Activated naive CD8-positive, alpha-beta T cell treated with anti-CD3 and anti-CD28 coated beads for 36 hours (primary cell): ENCODE measurements at places on chromosomes 12 and 14. TPM values are rescaled to one million over a fixed set of nuclear protein-coding genes. Genes with fewer than 3 reads are reported as not detected.

DNA sequence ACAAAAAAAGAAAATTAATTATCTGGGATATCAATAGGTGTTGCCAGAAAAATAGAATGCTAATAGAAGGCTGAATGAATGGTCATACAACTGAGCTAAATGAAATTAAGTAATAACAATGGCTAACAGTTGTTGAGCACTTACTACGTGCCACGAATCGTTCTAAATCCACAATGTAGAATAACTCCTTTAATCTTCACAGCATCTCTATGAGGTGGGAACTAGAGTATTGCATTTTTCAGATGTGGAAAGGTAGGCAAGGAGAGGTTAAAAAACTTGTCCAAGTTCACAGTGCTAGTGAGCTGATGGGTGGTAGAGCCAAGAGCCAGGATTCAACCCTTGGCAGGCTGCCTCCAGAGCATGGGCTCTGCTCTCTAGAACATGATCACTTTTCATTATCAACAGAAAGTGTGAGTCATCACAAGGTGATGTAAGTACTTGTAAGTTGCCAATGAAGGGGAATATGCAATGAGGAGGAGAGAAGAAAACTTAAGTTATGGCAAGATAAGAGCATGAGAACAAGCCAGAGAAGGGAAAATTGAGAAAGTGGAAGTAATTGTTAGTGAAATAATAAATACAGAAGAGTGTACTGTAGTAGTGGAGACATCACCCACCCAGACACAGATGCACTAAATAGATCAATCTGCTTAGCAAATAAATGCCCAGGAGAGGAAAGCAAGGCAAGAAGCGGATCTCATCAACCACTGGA is 122.1 kb downstream of the PRKD1 start:
- no peaks in the 10 kb centered on the region for H3K36me3 ChIP-seq
- H3K27me3 ChIP-seq = no peaks in the 10 kb centered on the region
- H3K4me3 ChIP-seq = no peak overlapping the region
- no peaks in the 10 kb centered on the region for H3K4me1 ChIP-seq
- DNase-seq = no peak

DNA sequence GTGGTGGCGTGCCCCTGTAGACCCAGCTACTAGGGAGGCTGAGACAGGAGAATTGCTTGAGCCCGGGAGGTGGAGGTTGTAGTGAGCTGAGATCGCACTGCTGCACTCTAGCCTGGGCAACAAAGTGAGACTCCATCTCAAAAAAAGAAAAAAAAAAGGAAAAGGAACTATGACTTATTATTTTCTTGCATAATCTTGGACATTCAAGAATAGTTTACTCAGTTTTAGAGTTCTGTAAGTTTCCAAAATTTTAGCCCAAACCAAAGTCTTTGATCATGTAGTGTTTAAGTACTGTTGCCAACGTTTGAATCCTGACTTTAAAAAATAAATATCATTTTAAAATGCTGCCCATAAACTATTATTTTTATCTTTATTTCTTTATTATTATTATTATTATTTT is 6.2 kb downstream of the PSMA6 start:
- H3K4me3 ChIP-seq = no peak overlapping the region
- peaks cover 75% of the 10 kb centered on the region for H3K4me1 ChIP-seq
- H3K27me3 ChIP-seq = no peaks in the 10 kb centered on the region

- peaks cover 13% of the 10 kb centered on the region for H3K4me1 ChIP-seq
- DNase-seq = peak; percentile 53
- peaks cover 2% of the 10 kb centered on the region for H3K36me3 ChIP-seq
- H3K27me3 ChIP-seq = no peaks in the 10 kb centered on the region
- H3K27ac ChIP-seq = peak overlapping the region; percentile 88
Observed at GRCh38 chr12:1796515-1797010, 23.8 kb upstream of the LRTM2 start.

- no peaks in the 10 kb centered on the region for H3K36me3 ChIP-seq
- H3K4me1 ChIP-seq = no peaks in the 10 kb centered on the region
- peaks cover 26% of the 10 kb centered on the region for H3K27me3 ChIP-seq
- H3K27ac ChIP-seq = no peak overlapping the region
- no peak overlapping the region for H3K4me3 ChIP-seq
Observed at GRCh38 chr14:62001963-62002362, 239.7 kb downstream of the SNAPC1 start.

GRCh38 chr14:86858031-86858430 is 1135.0 kb downstream of the GALC start:
- no peak overlapping the region for H3K27ac ChIP-seq
- no peaks in the 10 kb centered on the region for H3K36me3 ChIP-seq
- H3K27me3 ChIP-seq = no peaks in the 10 kb centered on the region
- H3K4me1 ChIP-seq = no peaks in the 10 kb centered on the region
- no peak for DNase-seq
- no peak overlapping the region for H3K4me3 ChIP-seq

- H3K27ac ChIP-seq = peak overlapping the region; percentile 38
- H3K4me1 ChIP-seq = peaks cover 5% of the 10 kb centered on the region
- peaks cover 78% of the 10 kb centered on the region for H3K36me3 ChIP-seq
- H3K4me3 ChIP-seq = no peak overlapping the region
- no peak for DNase-seq
Observed at GRCh38 chr14:100350986-100351385, 27.8 kb downstream of the SLC25A47 start.

DNA sequence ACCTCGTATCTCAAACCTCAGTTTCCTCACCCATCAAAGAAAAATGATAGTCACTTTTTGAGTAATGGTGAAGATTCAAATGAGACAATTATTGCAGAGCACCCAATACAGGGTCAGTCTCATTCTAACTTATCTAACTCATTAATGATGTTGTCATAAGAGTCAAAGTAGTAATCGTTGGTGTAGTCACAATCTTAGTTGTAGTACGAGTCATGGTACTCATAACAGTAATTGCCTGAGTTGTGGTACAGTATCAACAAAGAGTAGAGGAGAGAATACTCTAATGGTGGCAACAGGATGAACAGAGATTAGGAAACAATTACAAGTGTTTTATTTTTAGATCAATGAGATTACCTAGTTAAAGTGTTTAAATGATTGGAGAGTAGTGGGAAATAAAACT is 93.6 kb upstream of the TMTC2 start:
- H3K4me1 ChIP-seq = no peaks in the 10 kb centered on the region
- no peaks in the 10 kb centered on the region for H3K27me3 ChIP-seq
- DNase-seq = no peak
- H3K27ac ChIP-seq = no peak overlapping the region
- no peak overlapping the region for H3K4me3 ChIP-seq

- no peaks in the 10 kb centered on the region for H3K27me3 ChIP-seq
- no peaks in the 10 kb centered on the region for H3K4me1 ChIP-seq
- no peak overlapping the region for H3K27ac ChIP-seq
Observed at GRCh38 chr12:61138415-61138759, 1121.8 kb upstream of the USP15 start.

GRCh38 chr12:52341066-52341580 is 19.9 kb upstream of the KRT83 start:
- no peaks in the 10 kb centered on the region for H3K27me3 ChIP-seq
- no peak overlapping the region for H3K27ac ChIP-seq
- H3K36me3 ChIP-seq = no peaks in the 10 kb centered on the region

DNA sequence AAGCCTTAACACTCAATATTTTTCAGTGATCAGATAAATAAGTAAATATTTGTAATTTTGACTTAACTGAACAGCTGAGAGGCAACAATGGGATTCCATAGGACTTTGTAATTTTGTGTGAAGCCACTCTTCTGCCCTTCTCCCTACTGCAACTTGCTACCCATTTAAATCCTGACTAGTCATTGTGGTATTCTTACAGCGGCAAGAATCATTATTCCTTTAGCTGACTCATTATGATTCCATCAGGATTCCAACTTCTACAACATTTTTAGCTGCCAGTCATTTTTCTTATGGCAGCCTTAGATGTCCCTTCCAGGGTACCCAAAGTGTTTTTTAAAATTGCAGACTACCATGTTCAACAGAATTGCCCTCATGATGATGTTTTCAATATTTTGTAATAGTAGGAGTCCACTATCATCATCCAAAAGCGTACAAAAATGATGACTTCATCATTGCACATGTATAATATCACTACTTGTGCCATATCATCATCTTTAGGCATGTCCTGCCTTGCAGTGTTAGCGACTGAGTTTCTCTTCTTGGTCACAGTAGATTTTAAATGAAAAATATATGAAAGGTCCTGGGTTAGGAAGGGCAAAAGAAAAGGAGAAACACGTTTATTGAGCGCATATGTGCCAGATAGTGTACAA is 5.1 kb upstream of the MAGOHB start:
- H3K27ac ChIP-seq = no peak overlapping the region
- H3K36me3 ChIP-seq = no peaks in the 10 kb centered on the region
- H3K4me1 ChIP-seq = peaks cover 5% of the 10 kb centered on the region
- peaks cover 1% of the 10 kb centered on the region for H3K27me3 ChIP-seq

DNA sequence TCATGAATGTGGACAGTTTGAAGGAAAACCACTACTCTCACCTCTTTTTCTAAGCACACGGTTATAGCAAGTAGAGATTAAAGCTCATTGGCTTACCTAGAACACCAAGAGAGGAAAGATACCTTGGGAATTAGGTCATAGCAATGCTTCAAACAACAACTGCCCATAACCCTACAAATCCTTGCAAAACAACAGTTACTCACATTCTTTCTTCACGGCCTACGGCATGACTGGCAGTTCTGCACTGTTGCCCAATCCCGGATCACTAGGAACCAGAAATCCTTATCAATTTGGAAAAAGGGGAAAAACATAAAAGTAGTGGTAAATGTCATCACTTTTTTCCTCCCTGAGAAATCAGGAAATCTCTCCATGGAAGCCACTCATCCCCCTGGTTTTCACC is 9.6 kb upstream of the ISM2 start:
- H3K27me3 ChIP-seq = no peaks in the 10 kb centered on the region
- H3K4me1 ChIP-seq = no peaks in the 10 kb centered on the region
- DNase-seq = no peak
- H3K4me3 ChIP-seq = no peak overlapping the region
- H3K36me3 ChIP-seq = peaks cover 31% of the 10 kb centered on the region

DNA sequence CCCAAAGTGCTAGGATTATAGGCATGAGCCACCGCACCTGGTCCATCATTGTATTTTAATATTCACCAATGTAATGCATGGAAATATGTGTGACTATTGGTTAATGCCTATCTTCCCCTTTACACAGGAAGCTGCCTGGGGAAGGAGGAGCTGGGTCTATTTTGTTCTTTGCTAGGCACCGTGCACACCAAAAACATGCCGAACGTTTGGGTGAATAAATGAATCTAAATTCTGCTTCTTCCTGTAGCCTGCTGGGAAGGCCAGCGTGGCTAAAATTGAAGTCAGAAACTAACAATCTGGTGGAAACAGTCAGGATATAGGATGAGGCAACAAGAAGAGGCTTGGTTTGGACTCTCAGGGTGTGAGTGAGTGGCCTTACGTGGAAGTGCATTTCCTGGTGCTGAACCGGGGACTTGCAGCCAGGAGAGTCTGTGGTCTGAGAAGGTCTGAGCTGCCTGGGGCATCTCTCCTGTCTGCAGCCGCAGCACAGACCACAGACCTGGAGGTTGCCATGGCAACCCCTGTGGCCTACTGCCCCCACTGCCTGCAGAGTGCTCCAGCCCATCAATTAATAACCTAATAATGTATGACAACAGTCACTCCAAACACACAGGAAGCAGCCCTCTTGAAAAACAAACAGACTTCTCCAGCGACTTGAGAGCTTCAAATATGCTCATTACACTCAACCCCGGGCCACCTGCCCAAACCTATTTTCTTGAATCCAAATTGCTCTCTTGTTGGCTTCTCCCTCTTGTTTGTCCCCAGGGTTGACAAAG is 5.5 kb upstream of the GPR68 start:
- H3K4me1 ChIP-seq = peaks cover 78% of the 10 kb centered on the region
- peak overlapping the region; percentile 56 for H3K4me3 ChIP-seq

DNA sequence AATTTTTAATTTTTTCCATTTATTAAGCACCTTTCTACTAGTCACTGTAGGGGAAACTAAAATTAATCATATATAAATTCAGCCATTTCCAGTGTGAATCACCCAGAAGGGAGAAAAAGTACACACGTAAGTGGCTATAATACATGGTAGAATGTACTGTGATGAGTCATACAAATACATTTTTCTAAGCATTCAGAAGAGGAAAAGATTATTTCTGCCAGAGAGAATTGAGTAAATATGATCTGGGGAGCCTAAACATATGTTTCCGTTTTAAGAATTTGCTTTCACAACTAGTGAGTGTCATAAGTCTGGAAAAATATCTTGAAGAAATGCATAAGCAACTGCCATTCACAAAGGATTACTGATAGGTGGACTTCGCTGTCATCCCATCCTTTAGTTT is 102.8 kb downstream of the TGFB3 start:
- no peak overlapping the region for H3K4me3 ChIP-seq
- peaks cover 8% of the 10 kb centered on the region for H3K36me3 ChIP-seq
- no peak overlapping the region for H3K27ac ChIP-seq

DNA sequence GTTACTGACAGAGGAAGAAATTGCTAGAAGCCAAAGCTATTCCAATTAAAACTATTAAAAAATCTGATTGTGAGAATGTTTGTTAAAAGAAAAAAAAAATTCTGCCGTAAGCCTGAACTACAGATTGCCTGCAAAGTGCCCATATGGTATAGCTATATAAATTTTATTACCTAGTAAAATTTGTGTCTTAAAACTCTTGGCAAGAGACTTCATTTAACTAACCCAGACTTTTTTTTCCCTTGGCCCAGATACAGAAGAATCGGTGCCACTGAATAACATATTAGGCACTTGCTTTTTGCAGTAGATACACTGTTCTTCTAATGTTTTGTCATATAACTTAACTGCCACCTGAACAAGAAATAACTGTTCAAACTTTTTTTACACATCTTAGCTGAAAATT is 125.5 kb downstream of the RPS29 start:
- no peaks in the 10 kb centered on the region for H3K36me3 ChIP-seq
- H3K4me3 ChIP-seq = no peak overlapping the region

- H3K4me1 ChIP-seq = no peaks in the 10 kb centered on the region
- no peak overlapping the region for H3K27ac ChIP-seq
- H3K27me3 ChIP-seq = no peaks in the 10 kb centered on the region
- peaks cover 4% of the 10 kb centered on the region for H3K36me3 ChIP-seq
Observed at GRCh38 chr12:61870658-61871484, 389.3 kb upstream of the USP15 start.

- peak; percentile 63 for DNase-seq
- H3K27me3 ChIP-seq = no peaks in the 10 kb centered on the region
- H3K4me1 ChIP-seq = peaks cover 70% of the 10 kb centered on the region
- H3K36me3 ChIP-seq = peaks cover 45% of the 10 kb centered on the region
- H3K27ac ChIP-seq = peak overlapping the region; percentile 99
Observed at GRCh38 chr12:47819138-47819895, 386 bp downstream of the HDAC7 start.

FOXN4 gene
- not detected for total RNA-seq

CLEC2A gene
- not detected for total RNA-seq

GLT1D1 gene
- total RNA-seq = 0.30 TPM
